ENCODE measurements at places on chromosomes 7 and 10. TPM values are rescaled to one million over a fixed set of nuclear protein-coding genes. Genes with fewer than 3 reads are reported as not detected.

MYL10 gene
- not detected for polyA plus RNA-seq

- H3K36me3 ChIP-seq: peaks cover 62% of the 10 kb centered on the region
- H3K4me3 ChIP-seq: no peak overlapping the region
- H3K27ac ChIP-seq: no peak overlapping the region
- no peaks in the 10 kb centered on the region for H3K27me3 ChIP-seq
Observed at GRCh38 chr10:24515481-24515880, 208.2 kb downstream of the ARHGAP21 start.

GRCh38 chr7:157054927-157055326 lies 44.5 kb upstream of the MNX1 start:
- no peaks in the 10 kb centered on the region for H3K36me3 ChIP-seq
- DNase-seq: no peak
- H3K4me1 ChIP-seq: no peaks in the 10 kb centered on the region
- H3K27ac ChIP-seq: no peak overlapping the region

LDB3 gene
- polyA plus RNA-seq: 4.0 TPM

DNA sequence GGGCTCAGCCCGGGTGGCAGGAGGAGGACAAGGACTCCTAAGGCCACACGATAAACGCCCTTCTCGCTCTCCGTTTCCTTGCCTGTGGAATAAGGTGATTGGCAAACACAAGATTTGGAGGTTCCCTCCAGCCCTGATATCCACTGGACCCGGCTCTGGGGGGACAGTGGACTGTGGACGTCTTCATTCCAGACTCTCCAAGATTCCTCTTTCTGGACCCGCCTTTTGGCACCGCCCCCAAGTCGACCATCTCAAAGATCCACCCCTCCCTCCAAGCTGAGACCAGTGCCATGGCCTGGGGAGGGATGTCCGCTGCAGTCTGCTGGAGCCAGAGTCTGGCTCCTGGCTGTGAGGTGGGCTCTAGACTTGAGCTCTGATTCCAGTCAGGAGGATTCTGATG lies 23.6 kb downstream of the ZNF783 start:
- no peaks in the 10 kb centered on the region for H3K27me3 ChIP-seq
- no peak overlapping the region for H3K27ac ChIP-seq
- H3K4me1 ChIP-seq: peaks cover 4% of the 10 kb centered on the region
- H3K36me3 ChIP-seq: peaks cover 14% of the 10 kb centered on the region
- DNase-seq: no peak

- no peaks in the 10 kb centered on the region for H3K27me3 ChIP-seq
- H3K4me3 ChIP-seq: no peak overlapping the region
- peak; percentile 53 for DNase-seq
- no peaks in the 10 kb centered on the region for H3K4me1 ChIP-seq
- H3K36me3 ChIP-seq: no peaks in the 10 kb centered on the region
Observed at GRCh38 chr10:12656518-12657142, 307.3 kb downstream of the CAMK1D start.

GRCh38 chr10:17836942-17837341 lies 27.8 kb downstream of the MRC1 start:
- DNase-seq: peak; percentile 80
- no peaks in the 10 kb centered on the region for H3K36me3 ChIP-seq
- peak overlapping the region; percentile 57 for H3K27ac ChIP-seq
- H3K27me3 ChIP-seq: no peaks in the 10 kb centered on the region
- peak overlapping the region; percentile 25 for H3K4me3 ChIP-seq
- no peaks in the 10 kb centered on the region for H3K4me1 ChIP-seq

DNA sequence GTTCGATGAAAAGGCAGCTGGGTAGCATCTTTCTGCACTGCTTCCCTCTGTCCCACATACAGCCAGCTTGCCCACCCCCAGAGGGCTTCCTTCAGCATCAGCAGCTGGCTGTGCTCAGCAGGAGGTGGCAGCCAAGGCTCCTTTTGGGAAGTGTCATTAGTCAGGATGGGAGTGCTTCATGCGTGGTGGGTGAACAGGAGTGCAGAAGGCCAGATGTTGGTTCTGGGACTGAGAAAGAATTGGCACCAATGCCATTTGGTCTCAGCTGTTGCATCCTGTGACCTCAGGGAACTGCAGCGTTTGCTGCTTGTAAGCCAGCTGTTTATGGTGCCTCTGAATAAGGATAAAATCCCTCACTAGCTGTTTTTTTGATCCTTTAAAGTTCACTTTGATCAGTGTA lies 131.1 kb upstream of the SORCS3 start:
- no peaks in the 10 kb centered on the region for H3K36me3 ChIP-seq
- H3K4me3 ChIP-seq: no peak overlapping the region
- H3K4me1 ChIP-seq: no peaks in the 10 kb centered on the region
- H3K27ac ChIP-seq: no peak overlapping the region
- no peak for DNase-seq
- H3K27me3 ChIP-seq: peaks cover 3% of the 10 kb centered on the region

BHLHA15 gene
- 0.60 TPM for polyA plus RNA-seq

- no peaks in the 10 kb centered on the region for H3K4me1 ChIP-seq
- no peak for DNase-seq
- H3K27ac ChIP-seq: no peak overlapping the region
- H3K36me3 ChIP-seq: no peaks in the 10 kb centered on the region
- no peaks in the 10 kb centered on the region for H3K27me3 ChIP-seq
Observed at GRCh38 chr7:14834883-14835282, 67.7 kb downstream of the DGKB start.

PDZD7 gene
- 95.8 TPM for polyA plus RNA-seq

- no peaks in the 10 kb centered on the region for H3K36me3 ChIP-seq
- H3K4me1 ChIP-seq: no peaks in the 10 kb centered on the region
- no peak overlapping the region for H3K27ac ChIP-seq
- DNase-seq: no peak
- H3K27me3 ChIP-seq: no peaks in the 10 kb centered on the region
- H3K4me3 ChIP-seq: no peak overlapping the region
Observed at GRCh38 chr7:81484261-81484660, 285.6 kb downstream of the HGF start.

GRCh38 chr10:96043893-96044715 lies 721 bp downstream of the CCNJ start:
- peak overlapping the region; percentile 86 for H3K4me3 ChIP-seq
- no peaks in the 10 kb centered on the region for H3K36me3 ChIP-seq
- H3K27ac ChIP-seq: peak overlapping the region; percentile 88
- peaks cover 7% of the 10 kb centered on the region for H3K4me1 ChIP-seq
- DNase-seq: peak; percentile 33

- H3K36me3 ChIP-seq: no peaks in the 10 kb centered on the region
- H3K4me1 ChIP-seq: no peaks in the 10 kb centered on the region
- no peaks in the 10 kb centered on the region for H3K27me3 ChIP-seq
- H3K27ac ChIP-seq: no peak overlapping the region
Observed at GRCh38 chr10:61883371-61884025, 18.0 kb upstream of the ARID5B start.

DYDC2 gene
- polyA plus RNA-seq: 0.42 TPM

- DNase-seq: no peak
- no peak overlapping the region for H3K4me3 ChIP-seq
- no peaks in the 10 kb centered on the region for H3K4me1 ChIP-seq
- no peaks in the 10 kb centered on the region for H3K36me3 ChIP-seq
Observed at GRCh38 chr10:84933402-84933801, 605.0 kb downstream of the CCSER2 start.

- H3K4me3 ChIP-seq: no peak overlapping the region
- no peak for DNase-seq
- H3K4me1 ChIP-seq: no peaks in the 10 kb centered on the region
- H3K27me3 ChIP-seq: no peaks in the 10 kb centered on the region
- H3K27ac ChIP-seq: no peak overlapping the region
Observed at GRCh38 chr7:146698995-146699610, 582.5 kb downstream of the CNTNAP2 start.

DNA sequence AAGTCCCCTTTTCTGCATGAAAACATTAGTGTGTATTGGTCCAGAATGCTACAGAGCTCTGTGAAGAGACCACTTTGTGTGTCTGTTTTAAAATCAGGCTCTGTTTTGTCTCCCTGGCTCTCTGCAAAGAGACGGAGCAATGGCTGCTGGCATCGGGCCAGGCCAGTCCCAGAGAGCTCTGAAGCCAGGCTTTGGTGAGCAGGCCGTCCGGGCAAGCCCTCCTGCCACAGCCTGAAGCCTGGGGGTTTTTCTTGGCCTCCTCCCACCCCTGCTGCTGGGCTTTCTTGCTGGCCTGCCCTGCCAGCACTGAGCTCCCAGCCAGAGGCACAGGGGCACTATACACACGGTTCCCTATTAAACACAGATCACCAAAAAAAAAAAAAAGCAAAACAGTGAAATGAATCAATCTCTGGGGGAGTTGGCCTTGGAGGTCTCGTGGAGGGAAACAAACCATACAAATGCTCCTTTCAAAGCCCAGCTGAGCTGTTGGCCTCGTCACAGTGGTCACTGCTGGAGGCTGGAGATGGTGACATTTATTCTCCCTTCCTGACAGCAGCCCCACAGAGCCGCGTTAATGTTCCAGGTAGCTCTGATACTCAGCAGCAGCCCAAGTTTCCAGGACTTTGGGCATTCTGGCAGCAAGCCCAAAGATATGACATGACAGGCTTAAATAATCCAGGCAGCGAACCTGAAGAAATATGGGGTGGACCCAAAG lies 237.2 kb downstream of the TCF7L2 start:
- no peaks in the 10 kb centered on the region for H3K36me3 ChIP-seq
- peak; percentile 29 for DNase-seq
- peaks cover 4% of the 10 kb centered on the region for H3K27me3 ChIP-seq
- no peak overlapping the region for H3K27ac ChIP-seq
- H3K4me1 ChIP-seq: peaks cover 5% of the 10 kb centered on the region

FFAR4 gene
- polyA plus RNA-seq: 0.51 TPM

GRCh38 chr7:133196856-133197612 lies 55.8 kb upstream of the EXOC4 start:
- H3K36me3 ChIP-seq: no peaks in the 10 kb centered on the region
- no peak overlapping the region for H3K27ac ChIP-seq
- peaks cover 15% of the 10 kb centered on the region for H3K27me3 ChIP-seq
- H3K4me1 ChIP-seq: no peaks in the 10 kb centered on the region

GRCh38 chr7:25831062-25831691 lies 320.8 kb upstream of the NFE2L3 start:
- DNase-seq: peak; percentile 20
- no peaks in the 10 kb centered on the region for H3K4me1 ChIP-seq
- H3K27ac ChIP-seq: peak overlapping the region; percentile 30
- no peak overlapping the region for H3K4me3 ChIP-seq
- peaks cover 3% of the 10 kb centered on the region for H3K27me3 ChIP-seq

NYAP1 gene
- 3.5 TPM for polyA plus RNA-seq

FRAT1 gene
- 5.6 TPM for polyA plus RNA-seq

- peak within 1 kb of the TSS; percentile 25 for H3K4me3 ChIP-seq
- H3K27ac ChIP-seq: no peak within 1 kb of the TSS
- no peaks in the 10 kb centered on the region for H3K36me3 ChIP-seq
- peak; percentile 40 for DNase-seq
- H3K4me1 ChIP-seq: peaks cover 5% of the 10 kb centered on the region
Observed at GRCh38 chr10:22345301-22346095, at the start of gene SPAG6. TSS of gene SPAG6 (plus strand) at chr10:22345496. CDS start at chr10:22345612, 116 bp downstream.

LMBR1 gene
- polyA plus RNA-seq: 29.3 TPM

DNA sequence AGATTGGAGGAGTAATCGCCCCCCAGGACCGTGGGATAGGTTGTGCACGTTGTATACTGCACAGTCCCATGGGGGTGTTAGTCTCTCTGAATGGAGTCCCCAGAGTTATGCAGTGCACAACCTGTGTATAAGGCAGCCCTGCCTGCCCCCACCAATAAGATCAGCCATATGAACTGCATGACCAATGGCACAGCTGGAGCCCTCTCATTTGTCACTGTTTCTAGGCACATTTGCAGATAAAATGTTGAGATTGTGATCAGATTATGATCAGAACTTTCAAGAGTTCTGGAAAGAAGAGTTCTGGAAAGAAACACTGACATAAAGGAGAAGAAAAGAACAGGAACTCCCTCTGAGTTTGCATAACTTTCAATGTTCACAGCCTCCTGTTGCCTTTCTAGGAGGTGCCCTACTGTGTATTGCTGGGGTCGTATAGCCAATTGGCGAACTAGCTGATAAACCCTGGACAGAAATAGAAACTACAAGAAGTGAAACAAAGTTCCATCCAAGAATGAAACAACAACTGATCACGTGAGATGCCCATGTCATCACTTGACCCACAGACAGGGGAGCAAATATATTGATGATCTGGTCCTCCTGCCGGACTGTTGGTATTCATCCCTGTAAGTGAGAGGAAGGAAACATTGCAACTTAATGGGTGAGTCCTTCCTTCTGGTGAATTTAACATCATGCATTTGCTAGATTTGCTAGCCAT lies 49.6 kb upstream of the TOMM7 start:
- no peak for DNase-seq
- H3K4me3 ChIP-seq: no peak overlapping the region
- H3K4me1 ChIP-seq: no peaks in the 10 kb centered on the region

DNA sequence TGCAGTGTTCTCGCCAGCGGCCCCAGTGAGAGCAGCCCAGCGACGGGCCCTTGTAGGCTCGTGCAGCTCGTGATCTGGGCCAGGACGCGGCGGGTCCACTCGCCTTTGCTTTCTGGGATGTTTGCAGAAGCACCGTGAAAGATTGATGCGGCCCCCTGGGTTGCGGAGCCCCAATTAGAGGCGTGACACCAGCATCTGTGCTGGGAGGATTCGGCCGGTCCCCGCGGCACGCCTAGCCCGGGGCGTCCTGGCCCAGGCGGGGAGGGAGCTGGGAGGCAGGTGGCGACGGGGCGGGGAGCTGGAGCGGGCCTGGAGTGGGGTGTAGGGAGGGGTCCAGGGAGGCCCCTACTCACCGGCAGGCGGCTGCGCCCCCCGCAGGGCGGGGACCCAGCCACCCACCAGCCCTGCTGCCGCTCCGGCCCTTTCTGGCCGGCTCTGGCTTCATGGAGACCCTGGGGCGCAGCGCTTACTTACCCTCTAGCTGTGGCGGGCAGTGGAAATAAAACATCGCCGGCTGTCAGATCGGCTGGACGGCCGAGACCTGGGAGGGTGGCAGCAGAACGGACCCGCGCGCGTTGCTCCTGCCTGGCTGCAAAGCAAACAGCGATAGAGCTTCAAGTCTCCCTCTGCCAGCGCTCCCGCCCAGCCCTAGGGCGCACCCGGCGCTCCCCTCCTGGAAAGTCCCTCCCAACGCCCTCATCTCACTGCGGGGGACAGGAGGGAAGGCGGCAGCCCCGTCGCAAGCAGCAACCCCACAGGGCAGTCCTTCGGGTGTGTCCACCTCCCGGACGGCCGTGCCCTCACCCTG lies 752 bp downstream of the DRGX start:
- H3K4me1 ChIP-seq: peaks cover 3% of the 10 kb centered on the region
- peaks cover 89% of the 10 kb centered on the region for H3K27me3 ChIP-seq
- no peak for DNase-seq
- no peaks in the 10 kb centered on the region for H3K36me3 ChIP-seq
- no peak overlapping the region for H3K27ac ChIP-seq

- H3K4me3 ChIP-seq: no peak within 1 kb of the TSS
- no peaks in the 10 kb centered on the region for H3K4me1 ChIP-seq
- no peaks in the 10 kb centered on the region for H3K36me3 ChIP-seq
- H3K27ac ChIP-seq: no peak within 1 kb of the TSS
- no peak for DNase-seq
- H3K27me3 ChIP-seq: peaks cover 50% of the 10 kb centered on the region
Observed at GRCh38 chr7:54541669-54542625, at the start of gene VSTM2A. TSS of gene VSTM2A (plus strand) at chr7:54542375. CDS start at chr7:54542731, 356 bp downstream.

Measured in large intestine (tissue), 12 donors.